ENCODE measurements at places on chromosomes 5 and 9.
A peak's percentile ranks its signal among the peaks of the same experiment; 100 is the strongest.

- no peak for DNase-seq
These were observed 302.4 kb downstream of the RAB3C start for GRCh38 chr5:58885260-58885659.

- DNase-seq: no peak
These were observed 54.8 kb upstream of the NCS1 start for GRCh38 chr9:130117376-130117775.

DNA sequence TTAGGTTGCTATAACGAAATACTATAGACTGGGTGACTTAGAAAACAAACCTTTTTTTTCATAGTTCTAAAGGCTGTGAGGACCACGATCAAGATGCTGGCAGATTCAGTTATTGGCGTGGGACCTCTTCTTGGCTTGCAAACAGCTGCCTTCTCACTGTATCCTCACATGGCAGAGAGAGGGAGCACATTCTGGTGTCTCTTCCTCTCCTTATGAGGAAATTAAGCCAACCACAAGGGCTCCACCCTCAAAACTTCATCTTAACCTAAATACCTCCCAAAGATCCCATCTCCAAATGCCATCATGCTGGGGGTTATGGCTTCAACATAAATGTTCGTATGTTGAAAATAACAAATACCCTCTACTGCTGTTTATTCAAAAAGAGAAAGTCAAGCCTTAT lies 197.1 kb downstream of the CEMIP2 start:
- DNase-seq: no peak

DNA sequence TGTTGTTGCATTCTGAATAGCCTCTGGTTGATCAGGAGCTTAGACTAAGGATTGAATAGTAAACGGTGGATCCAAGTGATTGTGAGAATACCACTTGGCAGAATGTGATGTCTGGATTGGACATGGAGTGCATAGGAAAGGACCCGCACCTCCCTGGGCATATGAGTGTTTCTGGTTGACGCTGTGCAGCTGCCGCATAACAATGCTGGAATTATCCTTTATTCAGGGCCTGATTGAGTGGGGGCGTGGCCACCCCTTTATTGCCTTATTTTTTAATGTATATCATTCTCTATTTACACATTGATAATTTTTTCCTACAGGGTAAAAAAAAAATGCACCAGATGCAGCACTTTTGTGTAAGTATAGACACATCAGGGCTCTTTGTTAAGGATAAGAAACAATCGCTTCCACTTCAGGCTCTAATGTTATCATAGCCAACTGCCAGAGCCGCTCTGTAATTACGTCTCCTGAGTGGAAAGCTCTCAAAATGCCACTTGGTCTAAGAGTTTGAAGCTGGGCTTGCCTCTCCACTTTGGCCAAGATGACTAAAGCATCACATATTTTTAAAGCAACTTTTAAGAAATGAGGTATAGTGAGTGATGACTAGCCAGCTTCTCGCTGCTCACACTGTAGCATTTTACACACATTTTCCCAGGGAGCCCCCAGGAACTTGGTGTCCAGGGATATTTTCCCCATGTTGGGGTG lies 5.7 kb downstream of the FGD3 start:
- DNase-seq: no peak

DNA sequence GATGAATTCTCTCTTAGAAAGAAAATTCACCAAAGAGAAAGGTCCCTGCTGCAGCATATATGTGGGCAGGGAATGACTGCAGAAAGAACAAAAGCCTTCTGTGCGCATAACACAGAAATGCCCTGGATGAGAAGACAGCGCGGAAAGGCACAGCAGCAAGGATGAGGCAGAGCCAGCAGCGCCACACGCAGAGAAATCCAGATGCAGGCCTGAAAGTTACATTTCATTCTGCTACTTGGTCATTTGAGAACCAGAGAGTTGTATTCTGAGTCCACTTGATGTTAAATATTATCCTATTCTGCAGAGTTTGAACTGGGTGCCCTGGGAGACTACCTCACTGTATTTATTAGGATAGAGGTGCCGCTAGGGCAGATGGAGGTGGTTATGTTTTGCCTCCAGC lies 68.5 kb downstream of the GLDC start:
- no peak for DNase-seq

DNA sequence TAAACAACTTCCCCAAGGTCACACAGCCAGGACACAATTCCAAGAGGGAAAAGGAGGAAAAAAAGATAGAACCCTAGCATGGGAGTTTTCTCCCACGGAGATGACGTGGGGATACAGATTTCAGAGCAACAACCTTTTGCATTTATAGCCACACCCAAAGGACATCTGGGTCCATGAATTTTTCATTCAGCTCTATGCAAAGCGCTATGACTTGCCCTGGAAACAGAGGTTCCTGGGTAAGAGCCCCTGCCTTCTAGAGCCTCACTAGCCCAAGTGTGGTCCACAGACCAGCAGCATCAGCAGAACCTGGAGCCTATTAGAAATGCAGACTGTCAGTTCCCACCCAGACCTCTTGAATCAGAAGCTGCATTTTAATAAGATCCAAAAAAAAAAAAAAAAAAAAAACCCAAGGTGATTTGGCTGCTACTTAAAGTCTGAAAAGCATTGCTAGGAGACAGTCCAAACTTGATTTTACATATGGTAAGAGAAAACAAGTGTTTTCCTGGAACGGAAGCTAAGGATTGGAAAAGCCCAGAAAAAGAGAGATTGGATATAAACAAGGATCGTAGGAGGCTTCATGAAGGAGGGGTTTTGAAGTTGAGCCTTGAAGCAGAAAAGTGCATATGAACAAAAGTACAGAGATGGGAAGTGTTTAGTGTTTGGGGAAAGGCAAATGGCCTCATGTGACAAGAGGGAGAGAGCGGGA lies 17.6 kb upstream of the ADAM19 start:
- no peak for DNase-seq

- no peak for DNase-seq
These were observed 189.5 kb downstream of the ERCC6L2 start for GRCh38 chr9:96064826-96065481.

- DNase-seq: no peak
These were observed 10.3 kb downstream of the UGT3A2 start for GRCh38 chr5:36056422-36056821.

- DNase-seq: no peak
These were observed 964.3 kb upstream of the NUDT12 start for GRCh38 chr5:104526866-104527265.

DNA sequence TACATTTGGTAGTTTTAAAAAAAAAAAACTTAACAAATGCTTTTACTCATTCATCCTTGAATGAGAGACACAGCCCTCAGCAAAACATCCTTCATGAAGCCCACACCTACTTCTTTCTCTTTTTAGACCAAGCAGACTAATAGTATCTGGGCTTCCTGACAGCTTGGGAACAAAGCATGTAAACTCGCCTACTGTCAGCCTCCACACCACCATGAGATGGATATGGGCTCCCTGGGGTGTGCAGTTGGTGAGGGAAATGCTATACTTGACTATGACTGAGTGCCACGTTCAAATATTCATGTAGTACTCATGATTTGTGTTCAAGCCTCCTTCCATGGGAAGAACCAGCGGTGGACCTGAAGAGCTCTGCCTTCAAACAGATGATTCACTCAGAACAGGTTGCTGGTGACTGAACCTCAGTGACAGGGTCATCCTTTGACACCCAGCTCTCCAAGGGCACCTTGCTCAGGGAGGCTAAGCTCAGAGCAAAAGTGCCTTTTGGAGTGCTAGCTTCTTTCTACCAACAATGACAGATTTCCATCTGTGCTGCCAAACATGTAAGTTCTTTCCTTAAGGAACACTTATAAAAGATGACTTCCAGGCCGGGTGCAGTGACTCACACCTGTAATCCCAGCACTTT lies 36.8 kb downstream of the SLC22A5 start:
- no peak for DNase-seq

DNA sequence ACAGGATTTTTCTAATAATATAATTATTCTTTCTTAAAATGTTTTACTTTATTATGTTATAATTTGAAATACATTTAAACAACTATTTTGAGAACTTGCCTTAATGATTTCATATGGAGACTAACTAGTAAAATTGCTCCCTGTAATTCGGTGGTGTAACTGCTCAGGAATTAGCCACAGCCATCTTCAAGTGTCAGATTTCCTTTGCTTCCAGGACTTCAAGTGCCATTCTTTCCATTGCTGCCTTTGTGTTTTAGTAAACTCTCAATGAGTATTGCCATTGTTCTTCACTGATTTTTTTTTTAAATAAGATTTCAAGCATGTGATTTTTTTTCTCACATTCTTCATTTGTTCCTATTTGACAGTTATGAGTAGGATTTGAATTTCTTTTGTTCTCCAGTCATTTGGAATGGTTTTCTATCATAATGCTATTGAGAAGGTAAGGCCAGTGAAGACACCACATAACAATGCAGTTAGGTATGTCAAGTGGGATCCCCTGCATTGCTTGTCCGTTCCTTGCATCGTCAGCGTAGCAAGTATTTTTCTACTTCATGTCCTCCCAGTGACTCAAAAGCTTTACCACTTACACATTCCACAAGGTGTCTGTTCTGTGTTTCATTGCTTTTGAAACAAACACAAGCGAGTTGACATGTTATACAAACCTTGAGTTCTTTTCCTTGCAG lies 83.7 kb downstream of the LNPEP start:
- no peak for DNase-seq

- DNase-seq: no peak
These were observed 47.0 kb downstream of the SARDH start for GRCh38 chr9:133691191-133691590.

DNA sequence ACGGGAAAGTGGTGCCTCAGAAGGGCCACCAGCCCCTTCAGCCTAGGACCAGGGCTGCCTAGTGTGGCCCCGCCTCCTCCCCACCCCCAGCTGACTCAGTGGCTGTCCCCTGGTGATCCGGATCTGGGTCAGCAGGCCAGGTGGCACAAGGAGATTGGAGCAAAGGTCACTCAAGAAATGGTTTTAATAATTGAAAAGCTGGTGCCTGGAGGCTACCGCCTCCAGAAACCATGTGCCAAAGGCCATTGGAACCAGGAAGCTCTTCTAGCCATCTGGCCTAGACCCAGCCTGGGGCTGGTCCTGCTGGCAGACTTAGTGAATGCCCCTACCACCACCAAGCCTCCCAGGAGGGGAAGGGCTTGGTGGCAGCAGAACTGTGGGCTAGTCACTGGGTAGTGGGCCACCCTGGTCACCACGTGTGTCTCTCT lies 1.5 kb downstream of the ST6GALNAC4 start:
- DNase-seq: no peak

GRCh38 chr9:22105005-22105722 lies 96.1 kb upstream of the CDKN2B start:
- DNase-seq: no peak

- no peak for DNase-seq
These were observed 152.5 kb downstream of the PRKACG start for GRCh38 chr9:68861436-68861835.

DNA sequence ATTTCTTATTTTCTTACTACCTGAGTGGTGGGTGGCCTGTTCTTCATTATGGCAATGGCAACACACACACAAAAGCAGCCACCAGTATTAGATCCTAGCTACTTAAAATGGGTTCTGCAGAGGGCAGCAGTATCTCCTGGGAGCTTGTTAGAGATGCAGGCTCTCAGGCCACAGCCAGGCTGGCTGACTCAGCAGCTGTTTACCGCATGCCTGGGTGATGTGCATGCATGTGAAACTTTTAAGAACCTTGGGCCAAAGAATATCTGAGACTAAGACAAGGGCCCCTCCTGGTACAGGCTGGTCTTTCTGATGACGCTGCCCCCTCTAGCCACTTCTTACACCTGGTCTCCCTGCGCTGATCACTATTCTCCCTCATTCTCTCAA lies 399.0 kb downstream of the MED10 start:
- no peak for DNase-seq

DNA sequence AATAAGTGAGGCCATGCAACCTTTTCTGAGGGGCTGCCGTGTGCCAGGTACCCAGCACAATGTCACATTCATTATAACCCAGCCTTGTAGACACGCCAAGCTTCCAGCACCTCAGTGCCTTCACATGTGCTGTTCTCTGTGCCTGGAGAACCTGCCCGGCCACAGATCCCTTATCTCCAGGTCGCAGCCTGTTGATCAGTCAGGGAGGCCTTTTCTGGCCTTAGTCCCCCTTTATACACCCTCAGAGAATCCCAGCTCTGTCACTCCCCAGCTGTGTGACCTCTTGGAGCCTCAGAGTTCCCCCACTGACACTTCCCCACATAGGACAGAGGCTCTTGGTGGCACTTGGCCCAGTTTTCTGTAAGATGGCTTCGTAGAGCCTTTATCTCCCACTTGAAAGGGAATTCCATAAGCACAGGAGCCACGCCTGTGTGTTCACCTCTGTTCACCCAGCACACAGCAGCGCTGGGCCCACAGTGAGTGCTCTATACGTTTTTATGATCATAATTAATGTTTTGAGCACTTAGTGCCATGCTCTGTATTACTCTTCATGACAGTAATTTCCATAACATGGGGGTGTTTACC lies 38.7 kb downstream of the NEURL1B start:
- DNase-seq: no peak

GRCh38 chr5:173236531-173237142 lies 1.6 kb upstream of the NKX2-5 start:
- DNase-seq: peak; percentile 44

DNA sequence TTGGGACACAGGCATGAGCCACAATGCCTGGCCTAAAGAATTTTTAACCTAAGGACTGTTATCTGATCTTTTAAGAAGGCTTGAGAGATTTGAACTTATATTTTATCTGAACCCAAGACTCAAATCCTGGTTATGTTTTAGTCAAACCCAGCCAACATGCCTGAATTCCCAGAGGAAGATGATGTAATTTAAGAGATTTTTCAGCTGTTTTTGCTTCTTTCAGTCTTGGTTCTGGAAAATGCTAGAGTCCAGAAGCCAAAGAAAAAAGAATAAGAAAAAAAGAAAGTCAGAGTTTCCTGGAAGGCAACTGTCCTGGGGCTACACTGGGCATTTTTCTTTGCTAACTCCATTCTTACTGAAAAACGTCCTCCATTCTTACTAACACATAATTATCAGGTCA lies 85.8 kb downstream of the SNX18 start:
- no peak for DNase-seq

DNA sequence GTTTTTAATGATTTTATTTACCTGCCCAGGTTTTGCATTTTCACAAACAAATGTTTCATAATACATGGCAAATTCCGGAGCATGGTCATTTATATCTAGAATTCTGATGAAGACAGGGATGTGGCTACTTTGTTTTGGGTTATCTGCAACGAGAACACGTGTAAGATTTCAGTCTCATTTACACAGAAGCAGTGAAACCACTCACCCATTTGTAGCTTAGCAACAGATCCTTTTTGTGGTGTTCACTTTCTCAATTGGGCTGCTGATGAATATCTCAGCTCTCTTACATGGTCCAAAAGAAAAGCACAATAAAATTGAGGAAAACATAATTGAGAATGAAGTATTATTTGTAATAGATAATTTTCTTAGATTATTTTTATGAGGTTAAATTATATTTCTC lies 148.6 kb downstream of the CDH9 start:
- DNase-seq: no peak

DNA sequence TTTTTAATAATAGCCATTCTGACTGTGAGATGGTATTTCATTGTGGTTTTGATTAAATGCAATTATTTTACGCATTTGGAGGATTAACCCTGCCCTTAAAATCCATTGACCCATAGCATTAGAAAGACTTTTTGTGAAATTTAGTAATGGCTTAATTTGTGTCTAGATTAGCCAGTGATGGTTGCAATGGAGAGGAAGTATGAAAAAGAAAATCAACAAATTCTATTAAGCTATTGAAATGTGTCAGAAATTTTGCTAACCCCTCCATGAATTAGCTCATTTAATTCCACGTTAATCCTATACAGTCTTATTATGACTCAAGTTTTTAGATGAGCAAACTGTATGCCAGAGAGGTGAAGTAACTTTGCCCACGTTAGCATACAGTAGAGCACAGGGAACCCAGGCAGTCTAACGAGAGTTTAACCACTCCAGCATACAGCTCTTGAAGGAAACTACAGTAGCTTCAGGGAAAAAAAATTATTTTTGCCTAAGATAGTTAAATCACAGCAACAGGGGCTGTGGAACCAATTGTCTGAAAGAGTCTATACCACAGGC lies 158.2 kb upstream of the PPP2R2B start:
- DNase-seq: no peak

Measured in H9 (cell line).